Endothelial cell of umbilical vein (primary cell): ENCODE measurements at places on chromosomes 7 and 10.

GRCh38 chr7:149860821-149861727 is 12.7 kb upstream of the ATP6V0E2 start:
- no peak for DNase-seq

DNA sequence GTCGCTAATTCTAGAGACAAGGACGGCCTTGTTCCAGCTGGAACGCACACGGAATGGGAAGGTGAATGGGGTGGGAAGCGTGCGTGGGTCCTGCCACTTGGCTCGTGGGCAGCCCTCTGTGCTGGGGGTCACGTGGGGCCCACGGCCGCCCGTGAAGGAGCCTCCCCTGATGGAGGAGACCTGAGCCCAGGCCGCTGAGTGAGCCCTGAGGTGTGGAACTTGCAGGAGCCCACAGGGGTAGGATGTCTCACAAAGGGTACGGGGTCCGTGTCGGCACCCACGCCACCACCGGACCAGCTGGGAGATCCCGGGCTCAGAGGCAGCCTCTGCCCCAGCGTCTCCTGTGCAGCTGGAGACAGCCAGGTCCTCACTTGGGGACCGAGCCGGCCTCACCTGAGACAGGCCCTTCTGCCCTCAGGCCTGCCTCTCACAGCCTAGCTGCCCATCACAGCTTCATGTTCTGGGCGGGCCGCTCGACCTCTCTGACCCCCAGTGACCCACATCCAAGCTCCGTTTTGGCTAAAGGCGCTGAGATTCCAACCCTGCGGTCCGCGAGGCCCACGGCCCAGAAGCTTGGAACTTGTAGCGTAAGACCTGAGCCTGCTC is 84.8 kb downstream of the FOXL3 start:
- DNase-seq = no peak

DNA sequence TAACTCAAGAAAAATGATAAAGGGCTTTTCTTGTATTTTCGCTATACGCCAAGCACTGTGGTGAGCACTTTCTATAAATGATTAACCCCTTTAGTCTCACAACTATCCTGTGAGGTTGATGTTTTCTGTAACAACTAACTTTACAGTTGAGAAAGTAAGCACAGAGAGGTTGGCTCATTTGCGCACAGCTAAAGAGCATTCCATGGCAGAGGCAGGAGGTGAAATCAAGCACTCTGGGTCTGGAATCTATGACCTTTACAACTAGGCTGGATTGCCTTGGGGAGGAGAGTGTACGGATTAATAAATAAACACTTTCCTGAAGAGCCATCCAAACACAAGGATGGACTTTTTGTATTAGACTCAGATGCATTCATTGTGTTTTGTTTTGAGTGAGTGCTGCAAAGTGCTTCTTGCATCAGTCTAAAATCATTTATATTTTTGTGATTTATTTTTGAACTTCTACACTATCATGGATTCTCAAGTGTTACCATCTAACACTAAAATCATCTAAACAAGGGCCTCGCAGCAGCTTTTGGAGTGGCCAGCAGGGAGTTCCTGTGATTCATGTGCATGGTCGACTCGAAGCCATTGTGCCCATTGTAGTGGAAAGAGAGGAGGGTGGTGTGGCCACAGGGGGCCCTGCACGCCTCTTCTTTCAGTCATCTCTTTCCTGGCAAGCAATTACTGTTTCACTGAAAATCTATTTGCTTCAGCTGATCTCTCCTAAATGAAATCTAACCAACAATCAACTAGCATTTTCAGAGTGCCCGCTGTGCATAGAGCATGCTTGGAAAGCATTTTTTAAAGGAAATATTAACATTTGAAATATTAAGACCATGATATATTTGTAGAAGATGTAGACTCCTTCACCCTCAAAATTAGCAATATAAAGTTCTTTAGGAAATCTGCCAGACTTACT is 633.4 kb upstream of the COBL start:
- no peak for DNase-seq

GRCh38 chr7:138008588-138009349 is 6.9 kb upstream of the CREB3L2 start:
- peak; percentile 58 for DNase-seq

- no peak for DNase-seq
These were observed 438.1 kb downstream of the MDFIC start for GRCh38 chr7:115359955-115360354.

GRCh38 chr10:28533186-28533564 is 257 bp downstream of the WAC start:
- no peak for DNase-seq

GRCh38 chr7:31852462-31852861 is 165.4 kb downstream of the PPP1R17 start:
- DNase-seq = no peak

DNA sequence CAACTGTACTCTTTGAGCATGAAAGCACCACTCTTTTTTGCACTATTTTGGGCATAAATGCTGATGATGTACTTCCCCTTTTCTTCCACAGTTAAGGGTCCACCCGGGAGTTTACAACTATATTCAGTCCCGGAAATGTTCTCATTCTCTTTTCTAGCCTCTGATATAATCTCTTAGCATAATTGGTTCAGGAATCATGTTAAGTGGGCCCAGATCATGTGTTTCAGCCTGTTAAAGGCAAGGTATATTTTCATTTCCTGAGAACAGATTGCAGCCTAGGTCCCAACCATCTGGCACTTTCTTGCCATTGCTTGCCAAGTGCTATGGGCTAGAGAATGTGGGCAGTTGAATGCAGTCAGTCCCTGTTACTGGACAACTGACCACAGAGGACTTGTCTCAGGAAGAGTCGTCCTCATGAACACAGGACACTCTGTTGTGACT is 111.4 kb upstream of the GLCCI1 start:
- no peak for DNase-seq

DNA sequence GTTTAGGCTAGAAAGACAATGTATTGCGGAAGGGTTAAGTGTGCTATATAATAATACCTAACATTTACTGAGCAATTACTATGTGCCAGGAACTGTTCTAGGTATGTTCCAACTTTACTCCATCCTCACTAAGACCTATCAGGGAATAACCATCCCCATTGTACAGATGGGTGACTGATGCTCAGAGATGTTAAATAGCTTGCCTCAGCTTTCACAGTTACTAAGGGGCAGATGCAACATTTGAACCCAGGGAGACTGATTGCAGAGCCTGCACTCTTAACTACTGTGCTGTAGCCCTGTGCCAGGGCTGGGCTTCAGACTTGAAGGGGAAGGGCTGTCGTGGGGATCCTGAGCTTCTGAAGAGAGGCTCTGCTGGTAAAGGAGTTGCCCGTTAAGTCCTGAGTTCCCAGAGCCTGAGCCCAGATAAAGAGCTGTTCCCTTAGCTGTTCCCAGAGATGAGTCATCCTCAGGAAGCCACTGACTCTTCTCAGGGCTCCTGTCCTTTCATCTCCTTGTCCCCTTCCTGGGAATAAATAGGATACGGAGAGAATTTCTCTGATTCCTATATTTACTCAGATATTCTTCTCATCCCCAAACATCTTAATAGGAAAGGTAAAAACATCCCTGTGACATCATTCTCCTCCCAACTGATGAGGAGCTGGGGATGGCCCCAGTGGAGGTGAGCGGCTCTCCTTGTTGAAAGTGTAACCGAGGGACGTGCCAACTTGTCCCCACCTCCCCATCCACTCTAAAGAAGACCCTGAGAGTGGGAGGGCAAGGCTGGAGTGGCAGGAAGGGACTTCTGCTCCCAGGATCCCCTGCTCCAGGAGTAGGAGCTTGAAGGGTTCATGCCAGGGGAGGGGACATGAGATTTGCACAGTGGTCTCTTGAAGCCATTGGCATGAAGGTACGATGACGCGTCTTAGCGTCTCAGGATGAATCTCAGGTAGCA is 28.0 kb upstream of the HABP2 start:
- DNase-seq = no peak

DNA sequence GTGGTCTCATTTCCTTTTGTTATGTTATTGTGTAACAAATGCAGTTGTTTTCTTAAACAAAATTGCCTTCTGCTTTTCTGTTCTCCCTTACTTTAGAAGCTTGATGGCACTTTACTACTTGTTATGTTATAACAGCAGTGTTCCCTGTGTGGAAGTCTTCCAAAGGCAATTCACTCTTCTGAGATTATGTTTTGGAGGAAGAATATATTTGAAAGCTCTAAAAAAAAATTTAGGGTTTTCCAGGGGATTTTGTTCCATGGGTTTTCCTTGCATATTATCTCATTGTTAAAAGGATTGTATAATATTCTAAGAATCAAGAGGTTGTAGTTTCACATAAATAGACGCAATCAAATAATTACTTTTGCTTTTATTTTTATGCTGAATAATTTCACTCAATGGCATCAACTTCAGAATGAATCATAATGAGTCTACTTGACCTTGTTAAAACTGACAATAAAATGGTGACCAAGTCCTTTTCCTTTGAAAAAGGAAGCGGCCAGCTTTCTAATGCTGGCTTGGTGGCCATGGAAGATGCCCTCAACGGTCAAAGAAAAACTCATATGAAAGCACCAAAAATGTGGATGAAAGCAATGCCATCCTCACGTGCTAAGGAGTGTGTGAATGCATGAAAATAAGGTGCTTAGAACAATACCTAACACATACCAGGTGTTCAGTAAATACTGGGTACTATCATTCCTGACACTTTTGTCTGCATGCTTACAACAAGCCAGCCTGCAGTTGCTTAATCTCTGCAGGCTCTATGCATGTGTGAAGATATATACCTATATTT is 92.4 kb upstream of the KLF6 start:
- peak; percentile 43 for DNase-seq

DNA sequence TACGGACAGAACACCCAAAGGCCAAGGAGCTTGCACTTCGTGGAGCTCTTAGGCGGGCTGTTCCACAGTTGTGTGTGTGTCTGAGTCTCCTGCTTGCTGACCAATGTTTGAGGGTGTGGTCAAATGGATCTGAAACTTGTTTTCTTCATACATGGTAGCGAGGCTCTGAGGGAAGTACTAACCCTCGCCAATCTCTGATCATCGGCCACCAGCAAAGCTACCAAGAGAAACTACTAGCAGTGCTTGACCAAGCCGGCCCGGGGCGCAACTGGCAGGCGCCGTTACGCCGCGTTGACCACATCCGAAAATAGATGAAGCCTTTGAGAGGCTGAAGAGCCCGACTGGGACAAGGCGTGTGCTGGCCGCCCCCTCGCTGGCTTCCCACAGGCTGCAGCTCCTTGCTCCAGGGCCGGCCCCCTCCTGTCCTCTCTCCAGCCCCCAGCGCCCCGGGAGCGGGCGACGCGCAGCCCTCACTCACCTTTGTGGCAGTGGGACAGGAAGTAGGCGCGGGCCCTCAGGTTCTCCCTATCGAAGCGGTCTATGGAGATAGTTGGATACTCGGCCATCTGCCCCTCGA is 384 bp downstream of the DCLRE1C start:
- DNase-seq = peak; percentile 62
